CD4-positive, alpha-beta T cell treated with Interleukin-21 for 1 hour (primary cell): ENCODE measurements at places on chromosomes 2 and 18.
A peak's percentile ranks its signal among the peaks of the same experiment; 100 is the strongest.

DNA sequence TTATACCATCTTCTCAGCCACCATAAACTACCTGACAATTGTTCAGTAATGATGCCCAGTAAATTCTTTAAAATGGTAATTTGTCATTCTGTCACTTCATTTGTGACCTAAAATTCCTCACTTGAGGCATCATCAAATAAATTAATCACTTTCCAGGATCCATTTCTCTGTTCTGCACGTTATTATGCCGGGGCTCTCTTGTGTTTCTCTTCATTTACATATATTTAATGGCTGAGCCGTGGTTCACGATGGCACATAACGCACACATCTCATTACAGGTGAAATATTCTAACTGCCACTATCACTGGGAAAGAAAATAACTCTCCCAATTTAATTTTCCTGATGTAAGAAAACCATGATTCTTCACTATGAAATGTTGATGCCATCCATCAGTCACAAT lies 529.6 kb downstream of the NR4A2 start:
- no peak for DNase-seq

DNA sequence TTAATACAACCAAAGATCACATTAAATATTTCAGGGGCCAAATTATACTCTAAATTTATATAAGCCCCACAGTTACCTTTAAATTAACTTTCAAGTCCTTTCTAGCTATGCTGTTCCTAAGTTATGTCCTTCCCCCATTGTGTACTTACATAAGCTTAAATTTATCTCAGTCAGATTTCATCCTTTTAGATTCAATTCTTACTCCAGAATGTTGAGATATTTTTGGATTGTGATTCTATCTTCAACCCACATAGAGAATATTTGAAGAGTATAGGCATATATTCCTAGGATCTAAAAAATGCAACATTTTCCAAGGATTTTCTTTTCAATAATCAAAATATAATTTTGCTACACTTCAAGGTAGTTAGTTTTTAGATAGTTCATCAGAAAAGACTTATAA lies 242.8 kb downstream of the KCNE4 start:
- DNase-seq = no peak

- DNase-seq = no peak
Observed at GRCh38 chr2:172307800-172308199, 119.6 kb upstream of the ITGA6 start.

- DNase-seq = no peak
Observed at GRCh38 chr2:217858519-217859491, 144.0 kb downstream of the TNS1 start.

- no peak for DNase-seq
Observed at GRCh38 chr2:199310771-199311585, 146.8 kb downstream of the SATB2 start.

GRCh38 chr2:3445891-3446290 lies 66.4 kb downstream of the TRAPPC12 start:
- no peak for DNase-seq

DNA sequence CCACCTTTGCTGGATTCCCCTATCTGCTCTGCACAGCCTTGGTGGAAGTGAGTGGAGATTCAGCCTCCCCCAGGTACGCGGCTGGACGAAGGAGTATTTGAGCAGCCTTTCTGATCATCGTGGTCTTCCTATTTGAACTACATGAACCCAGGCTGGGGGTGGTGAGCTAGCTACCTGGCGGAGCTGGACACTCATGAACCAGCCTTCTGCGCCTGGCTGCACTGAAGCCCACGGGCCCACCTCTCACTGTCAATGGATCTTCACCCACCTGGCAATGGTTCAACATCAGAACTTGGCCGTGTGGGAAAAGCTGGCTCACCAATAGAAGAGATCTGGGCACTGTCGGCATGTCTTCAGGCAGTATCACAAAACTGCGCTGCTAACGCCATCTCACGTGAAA lies 35.4 kb downstream of the ANKMY1 start:
- DNase-seq = no peak

- DNase-seq = no peak
Observed at GRCh38 chr18:45066886-45067285, 386.2 kb downstream of the SETBP1 start.

- DNase-seq = no peak
Observed at GRCh38 chr18:75209951-75210258, 692 bp upstream of the TSHZ1 start.

DNA sequence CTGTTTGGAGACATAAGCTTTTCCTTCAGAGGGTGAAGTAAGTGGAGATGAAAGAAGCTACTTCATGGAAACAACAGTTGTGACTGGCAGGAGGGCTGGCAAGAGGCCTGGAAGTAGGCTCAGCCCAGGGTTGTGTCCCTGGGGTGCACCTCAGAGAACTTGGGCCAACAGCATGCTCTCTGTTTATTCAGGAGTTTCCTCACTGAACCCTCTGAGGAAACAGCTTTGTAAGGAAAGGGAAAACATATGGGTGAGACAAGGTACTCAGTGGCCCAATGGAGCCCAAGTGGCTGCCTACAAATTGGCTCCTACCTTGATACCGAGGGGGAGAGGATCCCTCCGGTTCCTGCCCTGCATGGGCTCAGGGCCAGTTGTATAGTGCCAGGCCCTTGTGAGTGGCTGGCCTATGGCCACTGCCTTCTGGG lies 115.5 kb upstream of the ITGA6 start:
- no peak for DNase-seq

- DNase-seq = no peak
Observed at GRCh38 chr2:170500770-170501169, 214.4 kb upstream of the SP5 start.

- peak; percentile 40 for DNase-seq
Observed at GRCh38 chr18:21997207-21998143, 171.9 kb upstream of the GATA6 start.

DNA sequence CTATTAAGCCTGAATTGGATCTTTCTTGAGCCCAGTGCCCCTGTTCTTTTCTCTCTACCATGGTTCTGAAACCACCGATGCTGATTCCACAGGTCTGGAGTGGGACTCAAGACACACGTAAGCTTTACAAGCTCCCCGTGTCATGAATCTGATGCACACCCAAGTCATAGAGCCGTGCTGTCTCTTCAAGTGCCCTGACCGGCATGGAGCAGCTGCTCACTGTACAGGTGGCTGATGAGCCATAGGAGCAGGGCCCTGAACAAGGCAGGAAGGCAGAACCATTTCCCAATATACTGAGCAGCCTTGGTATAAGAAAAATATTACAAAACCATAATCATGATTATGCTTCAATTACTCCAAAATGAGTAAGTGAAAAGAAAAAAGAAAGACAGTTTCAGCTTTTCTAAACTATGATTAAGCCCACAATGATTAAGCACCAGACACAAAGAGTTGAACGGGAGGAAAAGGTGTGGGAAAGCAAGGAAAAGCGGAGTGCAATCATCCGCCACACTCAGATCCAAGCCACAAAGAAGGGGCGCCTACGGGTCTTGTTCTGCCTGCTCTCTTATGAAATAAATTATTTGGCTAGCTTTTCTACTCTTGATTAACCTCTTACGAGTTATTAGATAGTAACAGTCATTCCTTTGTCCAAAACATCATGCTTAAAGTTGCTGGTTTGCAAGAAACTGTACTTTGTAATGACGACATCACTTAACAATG lies 41.7 kb downstream of the NOL10 start:
- no peak for DNase-seq

DNA sequence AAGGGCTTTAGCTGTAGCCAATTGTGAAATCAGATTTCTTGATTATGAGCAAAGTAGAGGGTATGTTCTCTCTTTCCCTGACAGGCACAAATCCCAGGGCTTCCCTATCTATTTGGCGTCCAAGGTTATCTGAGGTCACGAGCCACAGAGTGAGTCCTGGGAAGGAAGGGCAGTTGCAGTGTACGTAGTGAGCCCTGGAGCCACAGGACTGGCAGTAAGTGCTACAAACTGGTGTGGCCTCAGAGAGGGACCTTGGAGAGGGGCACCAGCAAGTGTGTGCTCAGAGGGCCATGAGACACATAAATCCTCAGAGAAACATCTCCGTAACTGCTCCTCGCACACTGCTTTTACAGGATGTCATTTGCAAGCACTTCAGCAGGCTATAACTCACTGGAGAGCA lies 115.5 kb upstream of the SH3BP4 start:
- DNase-seq = no peak

- DNase-seq = no peak
Observed at GRCh38 chr2:200943527-200944105, 19.8 kb downstream of the ORC2 start.

DNA sequence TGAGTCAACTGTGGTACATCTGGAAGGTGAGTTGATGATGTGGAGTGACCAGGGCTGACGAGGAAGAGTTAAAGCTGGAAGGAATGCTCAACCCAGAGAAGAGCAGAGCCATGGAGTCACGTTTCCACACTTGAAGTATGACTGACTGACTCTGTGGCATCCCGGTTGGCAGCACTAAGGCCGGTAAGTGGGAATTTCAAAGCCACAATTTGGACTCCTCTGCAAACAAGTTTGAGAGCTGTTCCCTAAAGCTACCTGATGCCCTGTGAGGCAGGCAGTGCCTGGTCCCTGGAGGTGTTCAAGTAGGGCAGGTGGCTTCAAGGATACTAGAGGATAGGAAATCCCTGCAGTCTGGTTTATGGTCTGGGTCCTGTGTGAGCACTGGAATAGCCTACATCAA lies 69.3 kb upstream of the ITGB6 start:
- no peak for DNase-seq
